ENCODE measurements at places on chromosomes 3 and 15. TPM values are rescaled to one million over a fixed set of nuclear protein-coding genes. Genes with fewer than 3 reads are reported as not detected.

DNA sequence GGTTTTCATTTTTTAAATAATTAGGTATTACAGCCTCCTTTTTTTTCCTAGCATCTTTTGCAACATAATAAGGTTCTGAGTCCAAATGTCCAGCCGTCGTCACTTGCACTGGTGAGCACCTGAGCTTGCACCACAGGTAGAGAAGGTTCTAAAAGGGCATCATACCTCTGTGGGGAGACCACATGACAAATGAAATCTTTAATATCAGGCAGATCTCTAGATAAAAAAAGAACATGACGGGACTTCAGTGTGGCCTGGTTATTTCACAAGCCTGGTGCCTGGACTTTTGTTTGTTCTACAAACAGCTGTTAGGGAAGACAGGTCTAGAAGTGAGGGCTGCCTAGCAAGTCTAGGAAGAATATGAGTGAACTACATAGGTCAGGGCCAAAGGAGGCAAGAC is 3.6 kb downstream of the ZBED2 start:
- H3K36me3 ChIP-seq: no peaks in the 10 kb centered on the region
- no peak overlapping the region for H3K27ac ChIP-seq
- no peaks in the 10 kb centered on the region for H3K4me1 ChIP-seq
- H3K27me3 ChIP-seq: no peaks in the 10 kb centered on the region
- no peak for DNase-seq

DNA sequence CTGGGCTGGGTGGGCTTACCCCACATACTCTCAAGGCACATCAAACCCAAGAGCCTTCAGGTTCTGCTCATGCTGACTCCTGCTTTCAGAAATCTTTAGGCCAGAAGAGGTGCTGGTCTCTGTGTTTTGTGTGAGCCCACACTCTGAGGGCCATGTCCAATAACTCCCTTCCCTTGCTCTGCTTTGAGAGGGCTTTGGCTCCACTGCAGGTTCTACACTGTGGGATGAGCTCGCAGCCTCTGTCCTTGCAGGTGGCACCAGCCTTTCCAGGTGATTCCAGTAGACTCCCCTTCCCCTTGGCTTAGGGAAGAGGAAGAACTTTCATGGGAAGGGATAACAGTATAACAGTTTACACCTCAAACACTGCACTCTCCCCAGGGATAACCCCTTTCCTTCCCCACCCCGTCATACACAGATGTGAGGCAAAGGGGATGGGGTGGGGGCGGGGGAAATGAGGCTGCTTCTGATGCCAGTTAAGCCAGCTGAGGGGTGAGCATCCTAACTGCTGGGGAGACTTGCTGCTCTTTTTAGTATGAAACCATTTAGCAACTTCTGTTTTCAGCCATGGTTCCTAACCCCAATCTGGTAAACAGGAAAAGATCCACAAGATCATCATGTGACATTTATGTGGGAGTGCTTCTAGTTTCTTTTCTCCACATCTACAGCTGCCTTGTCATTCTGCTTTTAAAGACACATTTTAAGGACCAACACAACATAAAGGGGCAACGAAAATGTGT is 262.4 kb downstream of the SLC9A9 start:
- no peak for DNase-seq
- no peak overlapping the region for H3K27ac ChIP-seq
- no peaks in the 10 kb centered on the region for H3K27me3 ChIP-seq
- peaks cover under 1% of the 10 kb centered on the region for H3K36me3 ChIP-seq
- H3K4me3 ChIP-seq: no peak overlapping the region
- H3K4me1 ChIP-seq: peaks cover 8% of the 10 kb centered on the region

SEC22C gene
- 51.3 TPM for total RNA-seq

- no peaks in the 10 kb centered on the region for H3K4me1 ChIP-seq
- DNase-seq: no peak
- no peaks in the 10 kb centered on the region for H3K36me3 ChIP-seq
- H3K27me3 ChIP-seq: no peaks in the 10 kb centered on the region
These were observed 260.3 kb upstream of the MRPL3 start for GRCh38 chr3:131762981-131763564.

LMAN1L gene
- not detected for total RNA-seq

GRCh38 chr3:17573396-17573795 is 169.0 kb downstream of the TBC1D5 start:
- no peaks in the 10 kb centered on the region for H3K4me1 ChIP-seq
- no peak for DNase-seq
- no peak overlapping the region for H3K4me3 ChIP-seq
- no peaks in the 10 kb centered on the region for H3K36me3 ChIP-seq
- H3K27me3 ChIP-seq: no peaks in the 10 kb centered on the region

- no peaks in the 10 kb centered on the region for H3K36me3 ChIP-seq
- H3K27me3 ChIP-seq: no peaks in the 10 kb centered on the region
- no peak for DNase-seq
- no peak overlapping the region for H3K27ac ChIP-seq
These were observed 89.3 kb downstream of the ALCAM start for GRCh38 chr3:105456017-105456416.

ZCWPW2 gene
- total RNA-seq: 1.1 TPM

DNA sequence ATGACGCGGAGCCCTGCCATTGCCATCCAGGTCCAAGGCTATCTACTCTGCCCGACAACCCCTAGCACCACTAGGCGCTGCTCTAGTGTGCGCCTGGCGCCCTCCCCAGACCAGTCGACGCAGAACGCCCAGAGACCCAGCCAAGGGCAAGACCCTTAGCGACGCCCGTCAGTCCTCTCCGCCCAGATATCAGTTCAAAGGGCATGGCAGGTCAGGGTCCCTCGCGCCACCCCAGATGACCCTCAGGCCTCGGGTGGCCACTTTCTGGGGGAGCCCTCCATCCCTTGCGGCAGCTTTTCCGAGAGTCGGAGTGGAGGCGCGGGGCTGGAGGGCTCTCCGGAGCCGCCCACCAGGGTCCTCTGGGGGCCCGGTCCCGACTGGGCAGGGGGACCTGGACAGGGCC is 371 bp upstream of the CLSTN2 start:
- peak overlapping the region; percentile 44 for H3K4me3 ChIP-seq
- peak; percentile 46 for DNase-seq
- H3K27me3 ChIP-seq: peaks cover 47% of the 10 kb centered on the region
- H3K4me1 ChIP-seq: peaks cover 13% of the 10 kb centered on the region

- H3K36me3 ChIP-seq: no peaks in the 10 kb centered on the region
- H3K27me3 ChIP-seq: no peaks in the 10 kb centered on the region
- no peak overlapping the region for H3K27ac ChIP-seq
These were observed 3.4 kb upstream of the TSPAN3 start for GRCh38 chr15:77074350-77074749.

- no peaks in the 10 kb centered on the region for H3K36me3 ChIP-seq
- H3K27me3 ChIP-seq: no peaks in the 10 kb centered on the region
- no peak overlapping the region for H3K4me3 ChIP-seq
- no peak overlapping the region for H3K27ac ChIP-seq
- DNase-seq: no peak
These were observed 146.6 kb downstream of the CHSY1 start for GRCh38 chr15:101105059-101105891.

DNA sequence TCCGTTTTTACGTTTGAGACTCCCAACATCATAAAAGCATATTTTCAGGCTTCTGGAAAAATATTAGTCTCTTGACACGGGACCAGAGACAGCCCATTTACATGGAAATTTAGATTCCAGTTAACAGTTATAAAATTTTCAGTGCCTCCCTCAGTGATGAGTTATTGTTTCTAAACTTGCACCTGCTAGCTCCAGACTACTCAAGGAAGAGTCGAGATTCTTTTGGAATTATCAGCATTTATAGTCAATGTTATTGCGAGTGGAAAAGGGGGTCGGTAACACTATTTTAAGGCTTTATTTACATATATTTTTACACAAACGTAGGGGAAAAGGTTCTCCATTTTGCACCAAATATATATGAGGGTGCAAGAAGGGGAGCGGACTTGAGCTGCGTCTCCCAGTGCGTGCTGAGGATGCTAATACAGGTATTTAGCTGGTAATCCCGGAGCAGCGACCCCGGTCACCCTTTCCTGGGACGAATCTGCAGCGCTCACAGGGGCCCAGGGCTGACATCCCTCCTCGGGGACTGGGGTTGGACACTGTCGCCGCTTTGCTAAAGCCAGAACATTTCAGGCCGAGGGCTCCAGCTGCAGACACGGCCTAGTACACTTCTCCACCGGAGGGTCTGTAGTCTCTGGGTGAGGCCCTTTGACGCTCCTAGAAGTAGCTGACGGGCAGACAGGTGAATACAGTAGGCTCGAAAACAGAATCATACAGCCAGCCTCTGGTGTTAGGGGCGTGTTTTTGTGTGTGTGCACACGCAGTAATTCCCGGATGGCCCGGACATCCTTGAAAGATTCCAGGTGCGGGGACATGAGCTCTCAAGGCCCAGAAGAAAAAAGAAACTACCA is 729 bp upstream of the ZBTB11 start:
- H3K4me1 ChIP-seq: peaks cover 40% of the 10 kb centered on the region
- peak overlapping the region; percentile 98 for H3K4me3 ChIP-seq
- peaks cover 40% of the 10 kb centered on the region for H3K36me3 ChIP-seq
- peak overlapping the region; percentile 98 for H3K27ac ChIP-seq
- H3K27me3 ChIP-seq: no peaks in the 10 kb centered on the region
- no peak for DNase-seq

DNA sequence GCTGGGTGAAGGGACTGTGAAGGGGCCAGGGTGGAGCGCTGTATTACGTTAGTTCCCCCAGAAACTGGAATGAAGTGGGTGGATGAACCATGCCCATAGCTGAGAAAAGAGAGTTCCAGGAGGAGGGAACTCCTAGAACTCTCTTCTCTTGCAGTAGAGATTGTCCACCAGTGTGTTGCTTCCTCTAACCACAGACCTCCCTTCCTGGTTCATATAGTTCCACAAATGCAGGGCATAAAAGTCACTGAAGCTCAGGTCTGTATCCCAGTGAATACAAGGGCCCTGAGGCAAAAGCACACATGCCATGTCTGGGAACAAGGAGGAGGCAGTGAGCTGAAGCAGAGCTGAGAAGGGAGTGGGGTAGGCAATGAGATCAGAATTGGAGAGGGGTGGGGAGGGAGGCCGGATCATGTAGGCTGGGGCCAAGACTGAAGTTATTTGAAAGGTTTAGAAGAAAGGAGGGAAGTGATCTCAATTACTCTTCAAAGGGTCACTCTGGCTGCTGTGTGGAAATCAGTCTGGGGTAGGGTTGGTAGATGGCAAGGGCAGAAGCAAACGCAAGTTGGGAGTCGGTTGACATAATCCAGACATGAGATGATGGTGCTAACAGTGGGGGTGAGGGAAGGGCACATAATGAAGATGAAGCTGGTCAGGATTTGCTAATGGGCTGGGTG is 6.5 kb downstream of the A4GNT start:
- H3K27ac ChIP-seq: peak overlapping the region; percentile 60
- H3K27me3 ChIP-seq: no peaks in the 10 kb centered on the region
- H3K36me3 ChIP-seq: no peaks in the 10 kb centered on the region
- no peak for DNase-seq

ZDHHC19 gene
- total RNA-seq: 1.0 TPM

DNA sequence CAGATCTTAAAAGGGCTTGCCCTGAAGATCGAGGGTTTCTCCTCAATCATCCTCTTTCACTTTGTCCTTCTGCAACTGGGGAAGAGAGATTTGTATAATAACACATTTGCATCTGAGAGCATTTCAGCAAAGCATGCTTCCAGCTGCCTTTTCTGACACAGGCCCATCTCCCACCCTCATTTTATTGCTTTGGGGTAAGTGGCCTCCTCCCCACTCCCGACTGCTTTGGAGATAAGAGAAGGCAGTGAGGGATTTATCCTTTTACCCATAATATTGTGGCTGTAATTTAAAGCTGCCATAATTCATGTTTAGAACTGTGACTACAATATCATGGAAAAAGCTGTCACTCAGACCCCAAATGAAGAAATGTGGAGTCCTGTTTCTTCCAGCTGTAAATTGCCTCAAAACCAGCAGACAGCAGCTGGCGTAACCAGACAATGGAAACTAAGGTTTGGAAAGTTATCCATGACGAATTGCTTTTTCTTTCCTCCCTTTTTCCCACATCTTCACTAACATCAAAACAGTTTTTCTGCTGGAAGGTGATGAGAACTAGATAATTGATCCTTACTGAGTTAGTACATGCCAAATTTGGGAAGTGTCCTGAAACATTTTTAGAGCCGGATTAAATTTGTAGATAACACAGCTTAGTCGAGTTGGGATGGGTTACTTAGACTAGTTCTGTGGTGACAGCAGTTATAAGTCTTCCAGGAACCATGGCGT is 104.2 kb upstream of the PFN2 start:
- no peak for DNase-seq
- no peak overlapping the region for H3K4me3 ChIP-seq
- H3K27ac ChIP-seq: no peak overlapping the region
- H3K36me3 ChIP-seq: no peaks in the 10 kb centered on the region
- no peaks in the 10 kb centered on the region for H3K4me1 ChIP-seq
- peaks cover 6% of the 10 kb centered on the region for H3K27me3 ChIP-seq

AHSG gene
- total RNA-seq: not detected

TMF1 gene
- 40.0 TPM for total RNA-seq

- no peaks in the 10 kb centered on the region for H3K4me1 ChIP-seq
- no peak overlapping the region for H3K27ac ChIP-seq
- DNase-seq: no peak
These were observed 107.2 kb downstream of the ARPP21 start for GRCh38 chr3:35746492-35746891.

DNA sequence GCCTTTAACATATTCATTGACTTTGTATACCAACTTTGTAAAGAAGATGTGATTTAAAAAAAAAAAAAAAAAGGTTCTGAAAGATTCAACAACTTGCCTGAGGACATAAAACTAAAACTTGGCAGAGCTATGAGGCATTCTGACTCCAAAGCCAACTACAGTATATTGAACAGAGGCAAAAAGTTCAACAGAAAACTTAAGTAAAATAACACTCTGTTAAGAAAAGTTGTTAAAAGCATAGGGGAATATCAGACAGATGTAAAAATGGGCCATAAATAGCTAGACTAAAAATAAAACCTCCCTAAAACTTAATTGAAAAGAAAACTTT is 23.4 kb downstream of the GOLIM4 start:
- DNase-seq: no peak
- no peaks in the 10 kb centered on the region for H3K4me1 ChIP-seq
- H3K27ac ChIP-seq: no peak overlapping the region
- H3K36me3 ChIP-seq: no peaks in the 10 kb centered on the region
- no peak overlapping the region for H3K4me3 ChIP-seq

DNA sequence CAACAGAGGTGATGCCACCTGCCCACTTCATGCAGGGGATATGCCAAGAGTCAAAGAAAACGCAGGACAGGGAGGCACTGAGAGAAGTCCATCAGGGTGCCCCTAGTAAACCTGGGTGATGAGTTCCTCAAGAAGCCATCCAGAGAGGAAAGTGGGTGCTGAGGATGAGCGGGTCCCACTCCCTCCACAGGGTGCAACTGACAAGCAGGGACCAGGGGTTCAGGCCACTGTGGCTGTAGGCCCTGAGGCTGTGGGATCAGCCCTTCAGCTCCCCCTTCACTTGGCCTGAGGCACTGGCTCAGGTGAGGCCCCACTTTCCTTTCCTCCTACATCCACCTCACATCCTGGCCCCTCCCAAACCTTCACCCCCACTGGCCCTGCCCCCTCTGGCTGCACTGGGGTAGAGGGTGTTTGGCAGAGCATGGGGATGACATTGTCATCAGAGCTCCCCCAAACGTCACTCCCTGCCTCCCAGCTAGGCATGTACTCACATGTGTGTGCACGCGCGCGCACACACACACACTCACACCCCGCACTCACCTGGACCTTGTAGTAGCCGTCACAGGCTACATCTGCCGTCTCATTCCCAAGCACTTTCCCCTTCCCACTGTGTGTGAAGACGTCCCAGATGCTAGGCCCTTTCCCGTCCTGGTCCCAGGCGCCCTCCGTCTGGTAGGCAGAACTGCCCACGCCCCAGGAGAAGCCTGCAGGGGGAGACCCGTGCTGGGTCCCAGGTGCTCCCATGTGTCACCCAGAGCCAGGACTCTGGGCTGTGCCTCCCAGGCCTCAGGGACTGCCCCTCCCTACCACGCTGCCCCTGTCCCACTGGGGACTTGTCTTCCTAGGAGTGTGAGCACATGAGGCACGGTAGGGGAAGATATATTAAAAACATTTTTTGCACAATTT is 1.4 kb downstream of the LCTL start:
- no peak overlapping the region for H3K27ac ChIP-seq
- H3K36me3 ChIP-seq: no peaks in the 10 kb centered on the region
- H3K4me1 ChIP-seq: no peaks in the 10 kb centered on the region
- H3K27me3 ChIP-seq: no peaks in the 10 kb centered on the region

All from lower lobe of right lung (tissue), 2 donors.